ENCODE measurements at places on chromosomes 11 and 22.

DNA sequence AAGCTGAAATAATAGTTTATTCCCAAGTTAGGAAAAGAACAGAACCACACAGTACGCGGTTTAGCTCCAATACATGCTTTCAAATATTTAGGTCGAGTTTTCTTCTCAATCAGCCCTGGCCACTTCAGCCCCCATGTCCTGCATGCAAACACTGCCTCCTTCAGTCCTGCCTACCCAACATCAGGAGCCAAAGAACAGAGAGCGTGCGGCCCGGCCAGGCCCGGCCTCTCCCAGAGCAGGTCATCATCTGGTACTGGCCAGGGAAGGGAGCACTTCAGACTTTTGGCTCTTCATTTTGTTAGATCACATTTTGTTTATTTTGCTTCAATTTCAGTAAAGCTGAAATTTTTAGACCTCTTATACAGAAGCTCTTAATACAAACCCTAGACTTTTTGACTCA, 6.7 kb downstream of the BRD1 start:
- DNase-seq: no peak

DNA sequence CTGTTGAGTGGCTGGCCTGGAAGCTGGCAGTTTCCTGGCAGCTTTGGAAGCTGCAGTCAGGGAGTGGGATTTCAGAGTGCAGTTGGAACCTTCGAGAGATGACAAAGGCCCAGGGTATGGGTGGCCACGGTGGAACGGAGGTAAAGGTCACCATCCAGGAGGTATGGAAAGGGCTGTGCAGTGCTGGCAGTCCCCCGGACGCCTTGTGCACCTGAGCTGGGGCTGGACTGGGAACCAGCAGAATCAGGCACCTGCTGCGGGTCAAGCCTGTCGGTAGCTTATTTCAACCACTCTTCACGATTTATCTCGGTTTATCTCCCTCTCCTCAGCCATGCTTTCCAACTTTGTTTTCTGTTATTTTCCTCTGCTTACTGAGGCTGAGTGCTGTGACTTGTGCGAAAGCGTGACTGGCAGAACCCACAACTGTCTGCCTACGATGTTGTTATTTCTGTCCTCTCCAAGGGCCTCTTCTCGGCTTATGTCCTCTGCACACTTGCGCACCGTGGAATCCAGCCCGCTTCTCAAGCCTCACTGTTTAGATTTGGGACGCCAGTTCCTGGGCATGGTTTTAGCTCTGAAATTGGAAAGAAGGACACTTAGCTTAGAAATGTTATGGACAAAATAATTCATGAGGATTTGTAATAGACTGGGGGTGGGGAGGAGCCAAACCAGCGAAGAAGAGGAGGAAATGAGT, 24.0 kb upstream of the ATXN10 start:
- DNase-seq: no peak

- peak; percentile 13 for DNase-seq
These were observed 899.6 kb downstream of the OPCML start for GRCh38 chr11:132632641-132633124.

DNA sequence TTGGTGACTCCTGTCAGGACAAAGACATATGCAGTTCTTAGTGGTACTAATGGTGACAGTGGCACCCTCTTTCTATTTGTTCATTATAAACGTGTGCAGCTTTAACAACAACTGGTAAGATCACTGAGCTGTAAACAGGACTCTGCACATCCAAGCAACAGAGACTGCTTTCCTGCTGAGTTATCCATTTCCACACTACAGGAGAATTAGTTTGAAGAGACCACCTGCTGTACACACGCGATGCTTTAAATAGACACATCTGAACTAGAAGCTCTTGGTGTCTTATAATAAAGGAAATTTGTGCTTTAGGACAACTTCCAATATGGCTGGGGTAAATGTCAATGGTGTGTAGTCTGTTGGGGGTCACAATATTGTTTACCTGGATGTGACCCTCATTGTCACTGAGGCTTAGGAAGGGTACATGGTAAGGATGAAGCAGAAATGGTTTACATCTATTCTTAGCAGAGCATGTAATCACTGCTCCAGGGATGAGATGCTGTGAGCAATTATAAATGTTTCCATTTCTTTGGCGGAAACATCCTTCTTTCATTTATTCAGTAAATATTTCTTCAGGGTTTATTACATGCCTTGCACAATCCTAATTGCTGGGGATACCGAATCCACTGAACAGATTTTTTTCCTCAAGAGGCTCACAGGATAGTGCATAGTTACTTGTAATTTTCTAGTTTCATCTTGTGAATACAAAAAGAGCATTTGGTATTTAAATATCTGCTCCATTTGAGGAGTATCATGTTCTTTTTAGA, 354.0 kb upstream of the CCDC90B start:
- DNase-seq: no peak

DNA sequence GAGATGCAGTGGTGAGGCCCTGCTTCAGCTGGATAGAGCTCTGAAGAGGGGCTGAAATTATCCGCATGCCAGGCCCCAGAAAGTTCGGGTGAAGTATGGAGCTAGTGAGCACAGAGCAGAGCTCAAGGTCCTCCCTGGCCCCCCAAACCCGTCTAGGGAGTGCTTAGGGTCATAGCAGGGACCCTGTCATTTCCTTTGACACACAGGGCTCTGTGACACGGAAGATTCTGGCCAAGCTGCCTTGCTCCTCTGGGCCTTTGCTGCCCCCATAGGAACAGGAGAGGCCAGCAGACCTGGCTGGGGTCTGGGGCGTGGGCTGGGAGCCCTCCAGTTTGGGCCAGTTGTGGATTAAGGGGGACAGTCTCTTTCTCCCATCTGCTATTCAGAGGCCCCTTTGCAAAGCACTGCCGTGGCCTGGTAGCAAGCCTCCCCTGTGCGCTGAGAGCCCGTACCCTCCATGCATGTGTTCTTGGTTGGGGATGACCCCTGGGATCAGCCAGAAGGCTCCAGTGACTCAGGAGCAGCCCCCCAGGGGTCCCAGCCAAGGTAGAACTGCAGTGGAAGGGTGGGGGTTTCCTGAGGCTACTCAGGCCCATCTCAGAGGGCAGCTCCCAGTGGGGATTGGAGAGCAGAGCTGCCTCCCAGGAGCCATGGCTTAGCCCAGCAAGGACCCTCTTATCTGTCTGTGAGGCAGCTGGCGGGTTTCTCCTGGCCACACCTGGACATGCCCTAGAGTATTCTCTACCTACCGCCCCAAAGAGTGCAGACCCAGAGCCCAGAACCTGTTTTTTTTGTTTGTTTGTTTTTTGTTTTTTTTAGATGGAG, 42.3 kb downstream of the RNF141 start:
- DNase-seq: no peak

- no peak for DNase-seq
These were observed 5.8 kb downstream of the ZBTB44 start for GRCh38 chr11:130308886-130309285.

DNA sequence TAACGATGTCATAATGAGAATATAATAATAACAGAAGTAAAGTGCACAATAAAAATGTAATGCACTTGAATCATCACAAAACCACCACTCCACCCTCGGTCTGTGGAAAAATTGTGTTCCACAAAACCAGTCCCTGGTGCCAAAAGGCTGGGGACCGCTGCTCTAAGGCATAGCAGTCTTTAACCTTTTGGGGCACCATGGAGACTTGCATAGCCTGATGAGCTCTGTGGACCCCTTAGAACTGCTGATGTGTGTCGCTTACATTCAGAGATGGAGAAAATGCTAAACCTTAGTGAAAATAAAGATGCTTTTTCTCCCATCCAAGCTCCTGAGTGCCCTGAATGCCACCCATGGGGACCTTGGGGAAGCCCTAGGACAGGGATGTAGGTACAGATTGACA, 87.6 kb upstream of the SEPTIN5 start:
- no peak for DNase-seq

- no peak for DNase-seq
These were observed 589.5 kb downstream of the OPCML start for GRCh38 chr11:132942611-132943356.

DNA sequence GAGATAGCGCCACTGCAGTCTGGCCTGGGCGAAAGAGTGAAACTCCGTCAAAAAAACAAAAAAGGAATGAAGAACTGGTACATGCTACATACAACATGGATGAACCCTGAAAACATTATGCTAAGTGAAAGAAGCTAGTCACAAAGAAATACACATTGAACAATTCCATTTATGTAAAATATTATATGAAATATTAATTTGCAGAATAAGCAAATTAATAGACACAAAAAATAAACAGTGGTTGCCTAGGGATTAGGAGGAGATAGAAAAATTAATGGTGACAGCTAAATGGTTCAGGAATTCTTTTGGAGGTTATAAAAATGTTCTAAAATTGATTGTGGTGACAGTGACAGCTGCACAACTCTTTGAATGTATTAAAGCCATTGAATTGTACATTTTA, 14.7 kb downstream of the PRDM10 start:
- no peak for DNase-seq

DNA sequence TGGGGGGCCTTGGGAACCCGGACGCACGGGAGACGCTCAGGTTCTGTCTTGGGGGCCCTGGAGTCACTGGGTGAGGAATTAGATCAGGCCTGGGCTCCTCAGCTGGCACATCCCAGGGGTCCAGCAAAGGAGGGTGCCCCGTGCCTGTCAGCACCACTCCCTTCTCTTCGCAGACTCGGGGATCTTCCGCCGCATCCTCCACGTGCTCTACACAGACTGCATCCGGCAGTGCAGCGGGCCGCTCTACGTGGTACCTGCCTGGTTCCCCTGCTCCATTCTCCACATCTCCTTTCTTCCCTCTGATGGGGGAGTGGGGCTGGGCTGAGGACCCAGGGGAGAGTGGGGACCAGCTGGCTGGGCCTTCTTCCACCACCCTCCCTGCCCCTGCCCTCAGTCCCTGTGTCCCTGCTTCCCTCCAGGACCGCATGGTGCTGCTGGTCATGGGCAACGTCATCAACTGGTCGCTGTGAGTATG, 6.7 kb upstream of the TAGLN start:
- no peak for DNase-seq

GRCh38 chr11:23570828-23571227, 710.6 kb upstream of the CCDC179 start:
- DNase-seq: no peak

- no peak for DNase-seq
These were observed 87.8 kb downstream of the KCNC1 start for GRCh38 chr11:17822401-17822781.

- DNase-seq: no peak
These were observed 748.1 kb downstream of the KCNA4 start for GRCh38 chr11:29268733-29269132.

DNA sequence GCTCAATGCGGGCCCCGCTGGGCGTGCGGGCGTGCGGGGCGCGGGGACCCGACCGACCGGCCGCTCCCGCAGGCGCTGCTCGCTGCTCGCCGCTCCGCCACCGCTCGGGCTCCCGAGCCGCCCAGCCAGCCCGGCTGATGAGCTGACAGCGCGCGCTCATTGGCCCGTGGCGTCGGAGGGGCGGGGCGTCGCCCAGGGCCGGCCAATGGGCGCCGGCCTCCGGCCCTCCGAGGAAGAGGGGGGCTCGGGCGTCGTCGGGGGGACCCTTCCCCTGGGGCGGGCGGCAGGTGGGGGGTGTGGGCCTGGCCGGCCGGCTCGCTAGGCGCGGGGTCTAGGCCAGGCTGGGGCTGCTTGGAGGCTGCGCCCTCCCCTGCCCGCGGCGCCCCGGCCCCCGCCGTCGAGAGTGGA, at the start of gene SCUBE1:
Gene SCUBE1, minus strand, starts transcription at position 111 of the 408 bp plus-strand sequence. CDS start 111 bp downstream, outside the sequence.
- no peak for DNase-seq

Measured in brain pericyte (primary cell).